DMS 273 treated with DMSO at 0.1 percent for 48 hours (cell line): ENCODE measurements at places on chromosomes 16 and 17.

DNA sequence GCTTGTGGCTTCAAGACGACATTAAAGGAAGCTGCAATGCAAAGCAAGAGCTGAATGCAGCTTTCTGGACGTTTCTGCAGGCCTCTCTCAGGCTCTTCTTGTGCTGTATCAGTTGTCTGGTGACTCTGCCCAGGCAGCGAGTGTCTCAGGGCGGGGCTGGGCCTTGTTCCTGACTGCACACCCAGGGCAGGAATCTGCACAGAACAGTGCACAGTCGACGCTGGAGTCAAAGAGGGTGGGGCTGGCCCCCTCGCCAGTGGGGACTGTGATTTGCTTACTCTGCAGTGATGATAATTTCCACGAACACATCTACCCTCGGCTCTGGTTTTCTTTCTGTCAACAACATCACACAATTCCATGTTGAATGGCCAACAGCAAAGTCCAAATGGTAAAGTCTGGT lies 60.7 kb downstream of the IRF8 start:
- DNase-seq: no peak

- no peak for DNase-seq
These were observed 21.8 kb downstream of the FBXO39 start for GRCh38 chr17:6797718-6798351.

GRCh38 chr16:69100071-69100691 lies 5.3 kb upstream of the HAS3 start:
- DNase-seq: no peak

GRCh38 chr17:11921296-11921695 lies 76.0 kb downstream of the ZNF18 start:
- no peak for DNase-seq

DNA sequence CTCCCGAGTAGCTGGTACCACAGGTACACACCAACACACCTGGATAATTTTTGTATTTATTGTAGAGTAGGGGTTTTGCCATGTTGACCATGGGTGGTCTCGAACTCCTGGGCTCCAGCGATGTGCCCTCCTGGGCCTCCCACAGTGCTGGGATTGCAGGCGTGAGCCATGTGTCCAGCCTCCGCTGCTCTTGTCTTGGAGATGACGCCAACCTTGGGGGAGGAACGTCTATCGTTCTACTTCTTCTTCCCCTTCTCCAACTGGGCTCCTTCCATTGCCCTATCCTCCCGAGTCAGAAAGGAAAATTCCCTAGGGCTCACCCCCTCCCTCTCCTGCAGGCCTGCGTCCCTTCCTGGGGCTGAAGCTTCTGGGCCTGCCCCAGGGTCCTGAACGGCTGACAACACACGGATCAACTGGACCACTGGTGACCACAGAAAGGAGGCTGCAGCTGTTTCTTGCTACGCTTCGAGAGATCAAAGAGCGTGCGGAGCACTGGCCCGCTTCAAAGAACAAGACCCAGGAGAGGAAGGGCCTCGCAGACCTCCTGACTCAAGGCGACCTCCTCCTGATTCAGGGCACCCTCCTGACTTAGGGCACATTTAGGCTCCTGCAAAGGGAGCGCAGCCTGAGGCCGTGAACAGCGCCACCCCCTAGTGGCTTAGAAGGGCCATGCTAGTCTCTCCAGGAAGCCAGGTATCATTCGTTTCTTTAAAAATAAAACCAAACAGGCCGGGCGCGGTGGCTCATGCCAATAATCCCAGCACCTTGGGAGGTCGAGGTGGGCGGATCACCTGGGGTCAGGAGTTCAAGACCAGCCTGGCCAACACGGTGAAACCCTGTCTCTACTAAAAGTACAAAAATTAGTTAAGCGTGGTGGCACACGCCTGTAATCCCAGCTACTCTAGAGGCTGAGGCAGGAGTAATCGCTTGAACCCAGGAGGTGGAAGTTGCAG lies 48.5 kb upstream of the HELZ start:
- no peak for DNase-seq

DNA sequence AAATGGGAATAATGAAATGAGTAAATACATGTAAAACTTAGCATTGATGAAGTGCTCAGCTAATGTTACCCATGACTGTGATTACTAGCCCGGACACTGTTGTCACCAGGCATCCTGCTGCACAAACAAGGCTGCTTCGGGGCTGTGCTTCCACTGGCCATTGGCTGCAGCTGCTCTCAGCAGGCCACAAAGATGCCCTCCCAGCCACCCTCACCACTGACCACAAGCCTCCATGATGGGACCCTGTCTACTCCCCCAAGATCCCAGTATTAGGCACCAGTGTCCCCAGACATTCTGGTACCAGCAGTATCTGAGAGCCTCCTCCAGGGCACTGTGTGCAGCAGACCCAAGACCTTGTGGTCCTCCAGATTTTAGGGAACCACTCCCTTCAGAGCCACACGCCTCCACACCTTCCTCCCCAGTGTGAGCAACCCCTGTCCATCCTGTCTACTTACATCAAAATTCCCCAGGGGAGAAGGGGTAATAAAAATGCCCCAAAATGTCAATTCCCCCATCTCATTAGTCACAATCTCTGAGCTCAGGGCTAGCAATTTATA lies 19.7 kb upstream of the NUP93 start:
- DNase-seq: no peak

DNA sequence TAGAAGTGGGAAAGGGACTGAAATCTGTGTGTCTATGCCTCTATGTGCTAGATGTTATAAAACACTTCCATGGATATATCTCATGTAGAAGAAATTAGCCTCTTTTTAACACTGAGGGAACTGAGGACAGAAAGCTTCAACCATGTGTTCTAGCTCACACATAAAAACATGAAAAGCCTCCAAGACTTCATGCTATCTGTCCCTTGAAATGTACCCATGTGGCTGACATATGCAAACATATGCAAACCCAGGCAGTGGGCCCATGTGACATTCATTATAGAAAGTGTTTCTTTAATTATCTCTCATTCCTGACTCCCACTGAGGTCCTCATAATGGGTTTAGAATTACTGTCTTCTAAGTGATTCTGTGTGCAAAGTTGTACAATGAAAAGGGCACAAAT lies 134.7 kb upstream of the MAF start:
- no peak for DNase-seq

GRCh38 chr17:46791531-46791930 lies 27.0 kb downstream of the WNT3 start:
- no peak for DNase-seq

- no peak for DNase-seq
These were observed 31.8 kb downstream of the PITPNM3 start for GRCh38 chr17:6524520-6524919.

DNA sequence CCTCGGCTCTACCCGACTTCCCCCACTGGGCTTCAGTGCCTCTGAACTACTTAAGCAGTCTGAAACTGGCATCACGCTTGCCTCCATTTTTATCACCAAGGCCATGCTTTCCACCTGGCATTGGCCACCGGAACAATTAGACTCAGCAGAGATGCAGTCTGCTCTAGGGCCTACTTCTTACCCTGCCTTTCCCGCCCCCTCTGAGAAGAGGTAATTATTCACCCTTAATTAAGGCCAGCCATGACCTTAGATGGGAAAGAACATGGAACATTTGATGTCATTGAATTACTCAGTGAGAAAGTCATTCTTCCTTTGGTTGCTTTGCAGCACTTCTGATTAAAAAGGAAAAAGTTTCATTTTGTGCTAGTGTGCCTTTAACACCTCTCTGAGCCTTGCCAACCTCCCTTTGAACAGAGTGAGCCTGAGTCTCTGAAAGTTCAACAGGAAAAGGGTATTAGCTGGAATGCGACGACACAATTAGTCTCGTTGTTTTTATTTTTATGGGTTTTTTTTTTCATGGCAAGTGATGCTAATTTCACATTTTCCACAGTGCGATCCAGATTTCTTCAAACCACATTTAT lies 60.9 kb upstream of the TNRC6A start:
- DNase-seq: no peak

DNA sequence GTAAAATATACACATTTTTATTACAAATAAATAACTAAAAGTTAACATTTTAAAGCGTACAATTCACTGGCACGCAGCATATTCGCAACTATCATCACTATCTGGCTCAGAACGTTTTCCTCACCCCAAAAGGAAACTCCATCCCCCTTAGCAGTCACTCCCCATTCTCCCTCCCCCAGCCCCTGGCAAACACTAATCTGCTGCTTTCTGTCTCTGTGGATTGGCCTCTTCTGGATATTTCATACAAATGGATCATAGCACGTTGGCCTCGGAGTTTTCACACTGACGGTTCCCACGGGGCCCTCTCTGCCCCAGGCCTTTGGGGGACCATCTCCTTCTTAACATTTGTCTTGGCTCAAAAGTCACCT lies 64.6 kb downstream of the RTN4RL1 start:
- DNase-seq: no peak

DNA sequence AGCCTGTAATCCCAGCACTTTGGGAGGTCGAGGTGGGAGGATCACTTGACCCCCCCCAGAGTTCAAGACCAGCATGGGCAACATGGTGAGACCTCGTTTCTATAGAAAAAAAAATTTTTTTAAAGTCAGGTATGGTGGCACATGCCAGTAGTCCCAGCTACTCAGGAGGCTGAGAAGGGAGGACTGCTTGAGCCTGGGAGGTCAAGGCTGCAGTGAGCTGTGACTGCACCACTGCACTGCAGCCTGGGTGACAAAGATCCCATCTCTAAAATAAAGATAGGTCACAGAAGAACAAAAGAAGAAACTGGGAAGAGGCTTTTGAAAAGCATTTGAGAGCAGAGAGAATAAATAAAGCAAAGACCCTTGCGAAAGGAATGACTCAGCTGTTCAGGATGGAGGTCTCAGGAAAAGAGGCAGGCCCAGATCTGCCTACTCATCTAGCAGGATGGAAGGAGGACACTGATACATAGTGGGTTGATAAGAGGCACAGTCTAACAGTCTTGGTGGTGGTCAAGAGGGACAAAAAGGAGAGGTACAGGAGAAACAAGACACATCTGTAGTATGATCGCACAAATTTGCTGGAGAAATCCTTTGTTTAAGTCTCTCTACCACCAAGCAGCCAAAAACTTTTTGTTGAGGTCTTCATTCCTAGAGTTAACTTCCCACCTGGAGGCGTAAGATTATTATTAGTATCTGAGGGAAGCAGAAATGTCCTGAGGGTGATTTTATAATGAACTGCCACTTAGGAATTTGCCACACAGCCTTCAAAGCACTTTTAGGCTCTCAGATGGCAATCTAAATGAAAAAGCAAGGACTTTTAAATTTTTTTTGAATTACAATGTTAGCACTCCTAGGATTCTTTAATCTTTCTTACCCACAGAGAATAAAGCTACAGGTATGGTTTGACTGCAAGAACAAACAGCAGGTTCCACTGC lies 17.6 kb downstream of the ZSWIM7 start:
- DNase-seq: no peak

GRCh38 chr17:73718912-73719311 lies 74.7 kb upstream of the SDK2 start:
- DNase-seq: no peak

- no peak for DNase-seq
These were observed 121.9 kb upstream of the GSE1 start for GRCh38 chr16:85491058-85491771.

GRCh38 chr17:70955441-70955840 lies 786.1 kb downstream of the KCNJ2 start:
- DNase-seq: no peak

DNA sequence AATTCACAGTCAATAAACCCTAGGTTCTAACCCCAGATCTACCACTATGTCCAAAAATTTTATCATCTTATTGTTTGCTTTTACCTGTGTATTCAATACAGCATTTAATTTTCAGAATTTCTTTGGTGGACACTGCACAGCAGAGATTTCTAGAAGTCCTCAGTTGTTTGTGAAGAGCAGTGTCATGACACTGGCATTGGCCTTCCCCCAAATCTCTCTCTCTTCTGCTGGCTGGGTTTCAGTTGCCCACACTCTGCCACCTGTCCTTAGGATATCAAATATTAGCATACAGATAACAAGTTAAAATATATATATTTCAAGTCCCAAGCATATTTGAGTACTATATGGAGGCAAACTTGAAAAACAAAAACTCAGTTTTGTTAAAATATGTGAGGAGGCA lies 2.0 kb upstream of the THUMPD1 start:
- no peak for DNase-seq

DNA sequence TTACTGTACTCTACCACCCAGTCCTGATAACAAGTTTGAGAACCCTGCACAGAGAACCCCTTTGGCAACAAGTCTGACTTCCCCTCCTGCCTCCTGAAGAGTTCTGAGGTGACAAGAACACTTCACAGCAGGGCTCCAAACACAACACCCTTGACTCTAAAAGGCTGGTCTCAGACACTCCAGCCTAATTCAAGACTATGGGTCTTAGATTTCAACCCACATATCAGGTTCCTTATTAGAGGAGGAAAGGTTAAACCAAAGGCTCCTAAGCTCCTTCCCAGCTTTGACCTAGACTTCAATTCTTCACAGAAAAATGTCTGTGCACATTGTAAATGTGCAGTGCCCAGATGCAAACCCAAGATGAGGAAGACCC lies 23.0 kb downstream of the RANBP10 start:
- no peak for DNase-seq

GRCh38 chr17:81523402-81524038 lies 4.7 kb upstream of the FSCN2 start:
- no peak for DNase-seq

GRCh38 chr16:57730771-57731730 lies 4.5 kb upstream of the KATNB1 start:
- no peak for DNase-seq

- no peak for DNase-seq
These were observed 13.5 kb downstream of the LGALS3BP start for GRCh38 chr17:78966123-78966813.
